ENCODE measurements at places on chromosomes 12 and 14. TPM values are rescaled to one million over a fixed set of nuclear protein-coding genes. Genes with fewer than 3 reads are reported as not detected.

- no peaks in the 10 kb centered on the region for H3K27me3 ChIP-seq
- no peaks in the 10 kb centered on the region for H3K4me1 ChIP-seq
- H3K36me3 ChIP-seq, result no peaks in the 10 kb centered on the region
- no peak overlapping the region for H3K4me3 ChIP-seq
These were observed 135.7 kb downstream of the IGF1 start for GRCh38 chr12:102344691-102345090.

Gene FAM234B
- 0.69 TPM for polyA plus RNA-seq

- no peak overlapping the region for H3K27ac ChIP-seq
- H3K4me3 ChIP-seq, result no peak overlapping the region
- no peaks in the 10 kb centered on the region for H3K4me1 ChIP-seq
- H3K36me3 ChIP-seq, result no peaks in the 10 kb centered on the region
- peak; percentile 40 for DNase-seq
- no peaks in the 10 kb centered on the region for H3K27me3 ChIP-seq
These were observed 199.9 kb upstream of the RTL1 start for GRCh38 chr14:101103321-101103901.

DNA sequence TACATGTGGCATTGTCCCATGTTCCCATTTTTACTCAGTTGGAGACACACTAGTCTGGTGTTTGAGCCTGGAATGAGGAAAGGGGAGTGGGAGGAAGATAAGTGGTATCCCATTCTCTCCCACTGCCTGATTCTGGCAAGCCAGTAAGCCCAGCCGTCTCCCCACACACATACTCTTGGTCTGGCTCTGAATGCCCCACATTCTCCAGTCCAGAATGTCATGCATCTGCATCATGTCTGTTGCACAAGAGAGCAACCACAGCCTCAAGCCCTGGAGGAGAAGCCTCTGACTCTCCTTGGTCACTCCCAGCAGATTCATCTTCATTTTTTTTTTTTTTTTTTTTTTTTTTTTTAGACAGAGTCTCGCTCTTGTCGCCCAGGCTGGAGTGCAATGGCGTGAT is 48.0 kb downstream of the DRAM1 start:
- H3K4me1 ChIP-seq, result no peaks in the 10 kb centered on the region
- DNase-seq, result peak; percentile 88
- peak overlapping the region; percentile 20 for H3K27ac ChIP-seq
- peaks cover 5% of the 10 kb centered on the region for H3K36me3 ChIP-seq

DNA sequence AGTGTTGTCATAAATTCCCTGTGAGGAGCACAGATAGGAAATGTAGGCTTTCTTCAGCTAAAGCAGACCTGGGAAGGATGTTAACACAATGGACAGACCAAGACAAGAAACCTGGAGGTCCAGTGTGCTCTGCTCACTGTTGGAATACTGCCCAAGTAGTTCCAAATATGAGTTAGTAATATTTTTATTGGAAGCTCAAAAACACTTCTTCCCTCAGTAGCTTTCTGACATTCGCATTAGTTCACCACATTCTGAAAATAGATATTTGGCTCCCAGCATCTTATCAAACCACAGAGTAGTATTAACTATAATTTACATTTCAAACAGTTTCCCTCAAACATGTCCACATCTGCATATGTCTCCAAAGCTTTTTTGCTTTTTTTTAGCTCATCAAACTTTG is 74.8 kb upstream of the PYGL start:
- no peaks in the 10 kb centered on the region for H3K27me3 ChIP-seq
- H3K4me1 ChIP-seq, result peaks cover 47% of the 10 kb centered on the region
- H3K27ac ChIP-seq, result peak overlapping the region; percentile 22
- DNase-seq, result no peak
- no peaks in the 10 kb centered on the region for H3K36me3 ChIP-seq

GRCh38 chr14:101175731-101176534 is 272.4 kb upstream of the RTL1 start:
- no peak overlapping the region for H3K27ac ChIP-seq
- no peaks in the 10 kb centered on the region for H3K27me3 ChIP-seq
- no peak overlapping the region for H3K4me3 ChIP-seq
- H3K4me1 ChIP-seq, result no peaks in the 10 kb centered on the region
- H3K36me3 ChIP-seq, result no peaks in the 10 kb centered on the region

GRCh38 chr14:33740531-33740930 is 210.3 kb downstream of the EGLN3 start:
- H3K27ac ChIP-seq, result no peak overlapping the region
- no peaks in the 10 kb centered on the region for H3K36me3 ChIP-seq
- H3K4me1 ChIP-seq, result no peaks in the 10 kb centered on the region
- no peak overlapping the region for H3K4me3 ChIP-seq
- no peaks in the 10 kb centered on the region for H3K27me3 ChIP-seq

DNA sequence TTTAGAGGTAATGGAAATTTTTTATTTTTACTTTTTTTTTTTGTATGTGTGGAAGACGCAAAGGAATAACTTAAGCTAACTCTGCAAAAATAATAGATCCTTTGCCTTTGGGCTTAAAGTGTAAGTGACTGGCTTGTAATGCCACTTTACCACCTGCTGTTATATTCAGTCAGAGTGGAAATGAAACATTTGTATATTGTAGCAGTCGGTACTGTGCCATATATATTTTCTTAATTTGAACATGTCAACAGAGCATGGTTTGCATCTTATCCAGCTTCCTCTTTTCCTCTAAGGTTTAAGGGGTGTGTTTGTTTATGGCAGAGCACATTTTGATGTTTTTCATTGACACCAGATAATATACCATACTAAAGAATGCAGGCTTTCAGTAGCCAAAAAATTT is 176.6 kb downstream of the TRHDE start:
- H3K4me3 ChIP-seq, result no peak overlapping the region
- H3K4me1 ChIP-seq, result no peaks in the 10 kb centered on the region
- DNase-seq, result no peak
- H3K27ac ChIP-seq, result no peak overlapping the region
- H3K27me3 ChIP-seq, result no peaks in the 10 kb centered on the region

DNA sequence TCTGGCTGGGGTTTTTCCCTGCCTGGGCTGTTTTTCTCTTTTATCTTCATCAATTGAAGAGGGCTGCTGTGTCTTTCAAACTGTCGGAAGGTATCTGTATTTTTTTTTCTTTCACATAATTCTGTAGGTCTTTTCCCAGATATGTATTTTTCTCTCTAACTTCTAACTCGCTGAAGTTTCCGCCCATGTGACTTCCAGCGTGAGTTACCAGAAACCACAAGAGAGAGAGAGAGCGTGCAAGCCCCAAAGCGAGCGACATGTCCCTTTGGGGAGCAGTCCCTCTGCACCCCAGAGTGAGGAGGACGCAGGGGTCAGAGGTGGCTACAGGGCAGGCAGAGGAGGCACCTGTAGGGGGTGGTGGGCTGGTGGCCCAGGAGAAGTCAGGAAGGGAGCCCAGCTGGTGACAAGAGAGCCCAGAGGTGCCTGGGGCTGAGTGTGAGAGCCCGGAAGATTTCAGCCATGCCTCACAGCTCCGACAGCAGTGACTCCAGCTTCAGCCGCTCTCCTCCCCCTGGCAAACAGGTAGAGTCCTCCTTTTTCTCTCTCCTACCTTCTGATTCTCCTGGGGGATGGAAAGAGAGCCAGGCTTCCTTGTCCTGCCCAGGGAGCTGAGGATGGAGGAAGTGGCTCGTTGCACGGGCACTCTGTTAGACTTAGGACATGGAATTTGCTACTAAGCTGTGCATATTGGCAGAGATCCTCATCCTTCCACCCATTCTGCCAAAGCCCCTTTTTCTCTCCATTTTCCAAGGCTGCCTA is at the start of gene BATF:
TSS of gene BATF (plus strand) at position 246 of the 759 bp plus-strand sequence. CDS start at position 460, 214 bp downstream.
- no peaks in the 10 kb centered on the region for H3K4me1 ChIP-seq
- no peaks in the 10 kb centered on the region for H3K27me3 ChIP-seq
- H3K36me3 ChIP-seq, result no peaks in the 10 kb centered on the region
- DNase-seq, result no peak

- no peak for DNase-seq
- H3K4me1 ChIP-seq, result peaks cover 10% of the 10 kb centered on the region
- no peaks in the 10 kb centered on the region for H3K36me3 ChIP-seq
- H3K27ac ChIP-seq, result no peak overlapping the region
- H3K27me3 ChIP-seq, result peaks cover 11% of the 10 kb centered on the region
- no peak overlapping the region for H3K4me3 ChIP-seq
These were observed 70.6 kb upstream of the SLC24A4 start for GRCh38 chr14:92252323-92252722.

DNA sequence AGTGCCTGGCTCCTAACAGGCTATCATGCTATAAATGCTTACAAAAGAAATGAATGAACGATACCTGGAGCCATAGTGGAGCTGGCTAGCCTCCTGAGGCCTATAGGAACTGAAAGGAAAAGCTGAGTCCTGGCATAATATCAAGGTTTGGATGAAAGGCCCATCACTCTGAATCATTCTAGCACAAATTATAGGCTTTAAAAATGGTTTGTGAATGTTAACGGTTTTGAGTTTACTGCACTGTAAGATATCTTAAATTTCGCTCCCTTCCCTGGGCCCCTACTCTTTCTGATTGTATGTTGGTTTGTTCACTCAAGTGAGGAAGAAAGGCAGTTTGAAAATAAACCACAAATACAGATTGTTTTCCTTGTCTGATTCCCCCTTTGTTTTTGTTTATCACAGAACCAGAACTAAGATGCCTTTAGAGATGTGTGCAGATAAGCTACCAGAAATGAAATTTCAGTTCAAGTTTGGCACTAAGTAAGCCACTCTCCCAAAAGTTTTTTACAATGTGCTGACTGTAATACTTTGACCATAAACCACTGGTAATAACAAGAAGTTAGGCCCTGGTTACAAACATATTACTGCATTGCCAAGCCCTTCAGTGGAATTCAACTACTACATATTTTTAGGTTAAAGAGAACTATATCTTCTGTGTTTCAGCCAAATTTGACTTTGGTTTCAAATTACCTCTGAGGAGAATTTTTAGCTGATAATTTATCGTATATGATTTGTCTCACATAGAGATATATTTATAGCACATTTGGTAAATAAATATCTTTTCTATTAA is 89.5 kb downstream of the ALX1 start:
- no peaks in the 10 kb centered on the region for H3K4me1 ChIP-seq
- H3K27ac ChIP-seq, result no peak overlapping the region
- no peak for DNase-seq
- H3K36me3 ChIP-seq, result no peaks in the 10 kb centered on the region
- H3K4me3 ChIP-seq, result no peak overlapping the region
- no peaks in the 10 kb centered on the region for H3K27me3 ChIP-seq

Gene OAS3
- polyA plus RNA-seq, result 37.0 TPM

Gene KCNK10
- 0.60 TPM for polyA plus RNA-seq

- DNase-seq, result no peak
- no peak overlapping the region for H3K27ac ChIP-seq
- no peak overlapping the region for H3K4me3 ChIP-seq
- no peaks in the 10 kb centered on the region for H3K27me3 ChIP-seq
- H3K36me3 ChIP-seq, result no peaks in the 10 kb centered on the region
These were observed 151.0 kb upstream of the KRAS start for GRCh38 chr12:25401547-25402345.

Gene FGF6
- polyA plus RNA-seq, result not detected

Gene PEX5
- 13.9 TPM for polyA plus RNA-seq

Gene RPL10L
- 2.4 TPM for polyA plus RNA-seq

Gene LIN7A
- polyA plus RNA-seq, result 1.1 TPM

DNA sequence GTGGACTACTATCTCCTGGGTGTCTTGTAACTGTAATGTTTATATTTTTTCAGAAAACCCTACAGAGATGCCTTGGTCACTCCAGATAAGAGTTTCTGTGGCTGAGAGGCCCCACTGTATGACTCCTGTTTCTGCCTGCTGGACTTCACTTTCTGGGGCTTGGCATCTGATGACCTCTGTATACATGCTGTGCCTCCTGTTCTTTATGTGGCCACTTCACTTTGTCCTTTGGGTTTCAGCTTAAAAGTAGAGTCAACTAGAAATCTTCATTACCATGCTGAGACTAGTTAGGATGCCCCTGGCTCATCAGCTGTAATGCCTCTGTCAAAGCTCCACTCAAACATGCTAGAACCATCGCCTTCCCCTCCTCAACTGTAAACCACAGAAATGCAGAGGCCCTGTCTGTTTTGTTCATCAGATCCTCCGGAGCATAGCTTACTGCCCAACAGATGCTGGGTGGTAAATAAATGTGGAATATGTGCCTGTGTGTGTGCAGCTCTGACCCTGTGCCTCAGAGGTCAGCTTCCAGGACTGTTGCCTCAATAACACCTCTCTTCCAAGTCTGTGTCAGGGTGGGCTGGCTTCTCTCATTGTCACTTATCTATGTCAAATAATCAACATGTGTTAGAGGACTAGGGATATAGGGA is 25.5 kb downstream of the ZNF664 start:
- no peaks in the 10 kb centered on the region for H3K27me3 ChIP-seq
- no peak overlapping the region for H3K4me3 ChIP-seq
- no peak for DNase-seq
- peaks cover 5% of the 10 kb centered on the region for H3K4me1 ChIP-seq
- no peak overlapping the region for H3K27ac ChIP-seq

DNA sequence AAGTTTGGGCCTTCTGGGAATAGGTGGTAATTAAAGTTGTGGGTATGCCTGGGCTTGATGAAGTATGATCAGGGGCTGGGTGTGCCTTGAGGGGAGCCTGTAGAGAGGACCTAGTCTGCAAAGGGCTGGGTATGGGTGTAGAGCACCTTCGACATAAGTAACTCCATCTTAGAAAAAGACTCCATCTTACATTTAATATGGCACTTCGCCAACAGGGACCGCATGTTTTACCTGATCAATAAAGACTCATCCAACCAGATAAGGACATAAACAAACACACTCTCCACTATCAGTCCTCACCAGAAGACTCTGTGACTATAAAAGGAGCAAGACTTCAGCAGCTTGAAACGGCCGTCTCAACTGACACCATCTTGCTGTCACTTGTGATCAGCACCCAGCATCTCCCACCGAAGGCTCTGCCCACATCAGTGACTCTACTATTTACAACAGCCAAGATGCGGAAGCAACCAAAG is 23.5 kb upstream of the GPR68 start:
- H3K4me3 ChIP-seq, result no peak overlapping the region
- H3K4me1 ChIP-seq, result peaks cover 26% of the 10 kb centered on the region
- no peak for DNase-seq
- H3K27me3 ChIP-seq, result no peaks in the 10 kb centered on the region
- H3K36me3 ChIP-seq, result no peaks in the 10 kb centered on the region
- no peak overlapping the region for H3K27ac ChIP-seq

- H3K27me3 ChIP-seq, result no peaks in the 10 kb centered on the region
- no peak overlapping the region for H3K27ac ChIP-seq
- H3K36me3 ChIP-seq, result no peaks in the 10 kb centered on the region
- DNase-seq, result no peak
- H3K4me3 ChIP-seq, result no peak overlapping the region
These were observed 376.3 kb upstream of the RGS6 start for GRCh38 chr14:71555654-71556559.

Gene PZP
- polyA plus RNA-seq, result not detected

Gene CHFR
- 20.3 TPM for polyA plus RNA-seq

DNA sequence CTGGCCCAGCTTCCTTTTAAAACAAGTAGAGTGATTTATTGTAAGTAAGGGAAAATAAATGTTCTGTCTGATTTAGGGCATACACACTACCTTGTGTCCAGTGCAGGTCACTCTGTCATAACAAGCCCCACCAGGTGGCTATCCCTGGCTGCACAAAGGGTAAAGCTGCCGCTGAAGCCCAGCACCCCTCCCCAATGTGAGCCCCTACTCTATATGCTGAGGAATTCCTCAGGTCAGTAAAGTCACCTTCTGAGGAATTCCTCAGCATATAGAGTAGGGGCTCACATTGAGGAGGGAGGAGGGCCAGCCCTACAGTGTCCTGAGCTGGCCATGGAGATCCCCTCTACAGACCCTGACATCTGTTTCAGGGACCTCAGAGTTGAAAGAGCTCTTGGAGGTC is 67.2 kb downstream of the TBC1D30 start:
- H3K27me3 ChIP-seq, result no peaks in the 10 kb centered on the region
- no peaks in the 10 kb centered on the region for H3K36me3 ChIP-seq
- no peaks in the 10 kb centered on the region for H3K4me1 ChIP-seq
- no peak overlapping the region for H3K27ac ChIP-seq
